ENCODE measurements at places on chromosomes 5 and 9.

DNA sequence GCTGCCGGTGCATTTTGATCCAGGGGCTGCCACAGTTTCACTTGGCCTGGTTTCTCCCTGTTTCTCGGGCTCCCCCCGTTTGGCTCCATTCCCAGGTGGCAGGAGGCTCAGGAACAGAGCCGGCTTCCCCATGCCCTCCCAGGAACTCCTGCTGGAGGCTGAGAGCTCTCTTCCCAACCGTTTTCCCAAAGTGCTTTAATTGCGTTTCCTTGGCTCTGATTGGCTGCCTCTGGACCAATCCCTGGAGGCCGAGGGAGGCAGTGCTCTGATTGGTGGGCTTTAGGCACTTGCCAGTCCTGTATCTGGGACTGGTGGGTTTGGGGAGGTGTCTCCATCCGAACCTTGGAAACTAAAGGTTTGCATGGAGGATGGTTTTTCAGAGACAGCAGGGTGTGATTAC, 4.9 kb downstream of the TSPAN17 start:
- DNase-seq, result no peak

- DNase-seq, result peak; percentile 61
Measured at GRCh38 chr5:18393565-18394442, 759.5 kb downstream of the TAF11L14 start.

GRCh38 chr5:118657576-118657975, 330.8 kb downstream of the DTWD2 start:
- DNase-seq, result no peak

DNA sequence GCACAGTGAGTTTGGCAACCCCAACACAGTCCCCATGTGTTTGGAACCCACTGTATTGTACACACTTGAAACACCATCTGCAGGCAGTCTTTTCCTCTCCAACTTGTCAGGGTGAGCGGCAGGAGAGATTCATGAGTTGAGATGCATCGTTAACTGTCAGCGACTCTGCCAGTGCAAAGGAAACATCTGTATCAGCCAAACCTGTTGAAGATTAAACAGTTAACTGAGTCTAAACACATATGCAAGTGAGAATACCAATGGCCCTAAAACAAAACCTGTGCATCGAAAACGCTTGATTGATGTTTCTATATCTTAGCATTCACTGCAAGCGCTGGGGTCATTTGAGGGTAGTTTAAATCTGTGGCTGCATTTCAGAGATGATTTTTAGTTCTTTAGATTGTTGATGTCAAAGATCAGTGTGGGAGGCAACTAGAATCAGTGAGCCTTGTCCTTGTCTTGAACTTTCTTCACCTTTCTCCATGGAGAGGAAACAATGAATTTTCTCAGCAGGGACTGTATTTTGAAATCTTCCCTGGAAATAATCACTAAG, 41.3 kb upstream of the PAM start:
- DNase-seq, result no peak

DNA sequence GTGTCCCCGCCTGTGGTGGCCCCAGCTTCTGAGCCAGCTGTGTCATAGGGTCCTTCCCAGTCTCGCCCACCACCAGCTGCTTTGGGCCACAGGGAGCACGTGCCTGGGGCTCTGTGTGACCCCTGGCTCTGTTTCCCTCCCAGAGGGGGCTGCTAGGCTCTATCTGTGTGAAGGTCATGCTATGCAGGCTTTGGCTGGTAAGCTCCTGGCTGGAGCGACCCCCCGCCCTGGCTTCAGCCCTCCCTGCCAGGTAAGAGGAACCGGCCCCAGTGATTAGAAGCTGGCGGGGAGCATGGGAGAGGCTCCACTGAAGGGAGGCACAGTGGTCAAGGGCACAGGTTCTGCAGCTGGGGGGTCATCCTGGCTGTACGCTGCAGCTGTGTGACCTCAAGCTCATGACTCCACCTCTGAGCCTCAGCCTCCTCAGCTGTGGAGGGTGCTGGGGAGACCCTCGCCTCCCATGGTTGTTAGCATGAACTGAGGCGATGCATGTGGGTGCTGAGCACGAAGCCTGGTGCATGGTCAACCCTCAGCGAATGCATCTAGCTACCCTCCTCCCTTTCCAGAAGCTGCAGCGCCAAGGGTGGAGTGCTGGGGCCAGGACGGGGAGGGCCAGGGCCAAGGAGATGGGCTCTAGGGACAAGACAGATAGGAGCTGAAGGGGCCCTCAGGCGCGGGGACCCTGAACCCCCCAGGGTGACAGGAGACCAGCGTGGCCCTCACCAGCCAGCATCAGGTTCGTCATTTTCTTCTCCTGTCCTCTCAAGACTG, 163.8 kb upstream of the MVB12B start:
- DNase-seq, result no peak

DNA sequence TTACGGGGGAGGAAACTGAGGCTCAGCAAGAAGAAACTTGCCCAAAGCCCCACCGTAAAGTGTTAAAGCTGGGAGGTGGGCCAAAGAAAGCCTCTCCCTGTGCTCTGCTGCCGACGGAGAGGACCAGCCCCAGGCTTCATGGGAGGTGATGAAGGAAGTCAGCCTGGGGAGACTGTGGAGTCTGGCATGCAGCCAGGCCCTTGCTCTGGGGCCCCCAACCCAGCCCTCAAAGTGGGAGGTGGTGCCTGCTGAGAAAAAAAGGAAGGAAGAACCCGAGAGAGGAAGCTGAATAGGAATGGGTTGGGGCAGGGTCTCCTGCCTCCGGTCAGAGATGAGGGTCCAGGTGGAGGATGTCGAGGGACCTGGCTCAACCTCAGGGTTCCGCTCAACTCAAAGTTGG, 3.8 kb downstream of the RNF44 start:
- DNase-seq, result peak; percentile 23

DNA sequence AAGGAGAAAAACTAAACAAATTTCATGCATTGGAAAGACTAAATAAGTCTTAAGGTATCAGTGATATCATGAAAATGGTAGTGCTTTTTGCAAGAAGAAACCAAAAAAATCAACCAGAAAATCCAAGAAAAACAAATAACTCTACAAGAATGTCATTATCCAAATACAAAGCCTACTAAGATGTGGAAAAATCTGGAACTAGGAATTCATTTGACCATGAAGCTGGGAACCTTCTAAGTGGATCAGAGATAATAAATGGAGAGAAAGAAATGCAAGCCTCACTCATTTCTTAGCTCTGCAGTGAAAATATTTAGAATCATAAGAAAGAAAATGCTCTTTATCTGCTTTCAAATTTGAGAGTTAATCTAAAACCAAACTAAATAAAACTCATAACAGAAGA, 51.3 kb downstream of the RASEF start:
- DNase-seq, result no peak
